Osteoblast (primary cell): ENCODE measurements at places on chromosomes 5 and 9. TPM values are rescaled to one million over a fixed set of nuclear protein-coding genes. Genes with fewer than 3 reads are reported as not detected.

Gene IL33
- total RNA-seq: under 0.01 TPM in 1 of 2 replicates, not detected in the other

DNA sequence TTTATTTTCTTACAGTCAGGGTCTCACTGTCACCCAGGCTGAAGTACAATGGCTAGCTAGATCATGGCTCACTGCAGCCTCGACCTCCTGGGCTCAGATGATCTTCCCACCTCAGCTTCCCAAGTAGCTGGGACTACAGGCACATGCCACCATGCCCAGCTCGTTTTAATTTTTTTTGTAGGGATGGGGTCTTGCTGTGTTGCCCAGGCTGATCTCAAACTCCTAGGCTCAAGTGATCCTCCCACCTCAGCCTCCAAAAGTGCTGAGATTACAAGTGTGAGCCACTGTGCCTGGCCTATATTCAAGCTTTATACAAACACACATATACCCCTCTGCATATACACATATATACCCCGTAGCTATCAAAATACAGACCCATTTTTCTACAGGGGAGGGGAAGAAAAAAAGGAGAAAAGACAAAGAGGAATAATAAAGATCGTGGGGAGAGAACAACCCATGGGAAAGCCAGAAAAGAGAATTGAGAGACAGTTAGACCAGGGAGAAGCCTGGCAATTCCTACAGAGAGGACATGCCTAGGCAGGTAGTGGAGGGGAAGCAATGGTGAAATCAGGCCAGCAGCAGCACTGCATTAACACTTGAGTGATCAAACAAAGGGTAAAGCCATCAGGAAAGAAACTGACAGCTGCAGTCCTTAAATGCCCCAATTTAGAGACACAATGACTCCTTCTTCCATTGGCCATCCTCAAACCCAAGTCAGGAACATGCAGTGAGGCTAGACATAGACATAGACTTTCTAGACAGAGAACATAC is 102.7 kb downstream of the EFNA5 start:
- H3K27me3 ChIP-seq: no peaks in the 10 kb centered on the region
- H3K4me1 ChIP-seq: peaks cover 20% of the 10 kb centered on the region
- no peak overlapping the region for H3K4me3 ChIP-seq
- H3K27ac ChIP-seq: no peak overlapping the region
- H3K36me3 ChIP-seq: no peaks in the 10 kb centered on the region

GRCh38 chr5:135050244-135050767 is 16.3 kb upstream of the PITX1 start:
- no peak overlapping the region for H3K4me3 ChIP-seq
- H3K4me1 ChIP-seq: no peaks in the 10 kb centered on the region
- H3K27ac ChIP-seq: no peak overlapping the region
- H3K36me3 ChIP-seq: no peaks in the 10 kb centered on the region
- peaks cover 20% of the 10 kb centered on the region for H3K27me3 ChIP-seq

Gene ARAP3
- 2.1 and 2.2 TPM in 2 replicates for total RNA-seq

Gene GLRA1
- not detected in 2 replicates for total RNA-seq

DNA sequence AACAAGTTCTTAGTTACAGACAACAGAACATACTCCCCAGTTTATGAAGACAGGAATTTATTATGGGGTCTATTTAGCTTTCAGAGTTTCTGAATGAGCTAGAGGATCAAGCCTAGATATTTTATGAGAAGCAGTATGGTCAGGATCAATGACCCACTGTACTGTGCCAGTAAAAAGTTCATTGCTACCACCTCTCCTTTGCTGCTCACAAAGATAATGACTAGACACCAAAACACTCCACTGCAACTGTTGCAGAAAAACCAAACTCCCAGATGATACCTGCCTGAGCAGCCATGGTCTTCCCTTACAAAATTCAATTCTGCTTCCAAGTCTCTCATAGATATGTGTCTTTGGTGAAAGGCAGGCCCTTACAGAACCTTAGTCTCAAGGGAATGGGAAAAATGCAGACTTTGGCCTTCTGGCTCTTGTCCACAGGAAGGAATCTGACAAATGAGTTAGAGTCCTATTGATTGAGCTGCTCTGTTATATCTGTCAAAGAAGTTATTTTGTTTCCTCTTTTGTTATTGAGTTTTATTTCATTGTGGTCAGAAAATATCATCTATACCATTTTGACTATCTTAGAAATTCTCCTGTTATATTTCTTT is 74.7 kb upstream of the RASGRF2 start:
- no peaks in the 10 kb centered on the region for H3K36me3 ChIP-seq
- H3K27ac ChIP-seq: no peak overlapping the region
- no peak overlapping the region for H3K4me3 ChIP-seq
- peaks cover 2% of the 10 kb centered on the region for H3K4me1 ChIP-seq
- H3K27me3 ChIP-seq: no peaks in the 10 kb centered on the region
- no peak for DNase-seq

- no peak overlapping the region for H3K4me3 ChIP-seq
- H3K27ac ChIP-seq: no peak overlapping the region
These were observed 54.5 kb downstream of the SNCAIP start for GRCh38 chr5:122366501-122366900.

GRCh38 chr5:107812570-107813141 is 141.9 kb upstream of the EFNA5 start:
- H3K27me3 ChIP-seq: no peaks in the 10 kb centered on the region
- peaks cover 10% of the 10 kb centered on the region for H3K4me1 ChIP-seq
- no peaks in the 10 kb centered on the region for H3K36me3 ChIP-seq
- no peak overlapping the region for H3K27ac ChIP-seq
- no peak overlapping the region for H3K4me3 ChIP-seq
- DNase-seq: peak; percentile 80

Gene GPR21
- 1.4 and 2.7 TPM in 2 replicates for total RNA-seq

Gene STXBP1
- 19.9 and 23.0 TPM in 2 replicates for total RNA-seq

- no peaks in the 10 kb centered on the region for H3K27me3 ChIP-seq
- no peak for DNase-seq
- H3K4me1 ChIP-seq: no peaks in the 10 kb centered on the region
- no peak overlapping the region for H3K27ac ChIP-seq
These were observed 244.3 kb upstream of the WWC1 start for GRCh38 chr5:168047043-168047668.

- H3K4me3 ChIP-seq: no peak overlapping the region
- no peak for DNase-seq
- no peaks in the 10 kb centered on the region for H3K36me3 ChIP-seq
- no peaks in the 10 kb centered on the region for H3K27me3 ChIP-seq
These were observed 44.4 kb downstream of the SCAMP1 start for GRCh38 chr5:78404682-78405293.

Gene TICAM2
- 6.9 and 9.1 TPM in 2 replicates for total RNA-seq

Gene GRM6
- not detected in 2 replicates for total RNA-seq

DNA sequence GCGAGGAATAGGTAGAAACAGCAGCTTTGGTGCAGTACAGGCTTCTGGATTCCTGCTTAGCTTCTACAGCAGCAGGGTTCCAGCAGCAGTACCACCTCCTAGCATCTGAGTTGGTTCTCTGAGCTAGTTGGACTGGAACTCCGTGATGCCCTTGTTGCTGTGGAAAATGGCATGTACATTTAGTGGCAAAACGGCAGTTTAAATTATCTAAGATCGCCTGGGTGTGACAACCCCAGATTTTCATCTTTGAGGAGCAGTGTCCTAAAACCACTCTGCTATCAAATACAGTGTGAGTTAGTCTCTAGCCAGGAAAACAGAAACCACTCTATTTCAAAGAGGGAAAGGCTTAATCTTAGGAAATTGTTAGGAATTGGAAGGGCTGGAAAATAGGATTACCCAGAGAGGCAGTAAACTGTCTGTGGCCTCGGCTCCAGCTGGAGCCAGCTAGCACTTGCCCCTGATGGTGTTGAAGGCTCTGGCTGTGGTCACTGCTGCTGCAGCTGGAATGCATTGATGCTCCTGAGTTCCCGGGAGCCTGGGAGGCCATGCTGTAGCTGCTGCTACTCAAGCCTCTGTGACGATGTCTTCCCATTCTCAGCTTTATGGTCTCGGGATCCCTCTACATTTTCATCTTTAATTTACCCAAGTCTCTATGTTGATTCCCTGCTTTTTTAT is 29.4 kb downstream of the RAD23B start:
- H3K4me1 ChIP-seq: peaks cover 4% of the 10 kb centered on the region
- no peak overlapping the region for H3K4me3 ChIP-seq
- H3K27me3 ChIP-seq: no peaks in the 10 kb centered on the region
- no peak for DNase-seq

Gene RASEF
- total RNA-seq: 1.4 and 2.1 TPM in 2 replicates

DNA sequence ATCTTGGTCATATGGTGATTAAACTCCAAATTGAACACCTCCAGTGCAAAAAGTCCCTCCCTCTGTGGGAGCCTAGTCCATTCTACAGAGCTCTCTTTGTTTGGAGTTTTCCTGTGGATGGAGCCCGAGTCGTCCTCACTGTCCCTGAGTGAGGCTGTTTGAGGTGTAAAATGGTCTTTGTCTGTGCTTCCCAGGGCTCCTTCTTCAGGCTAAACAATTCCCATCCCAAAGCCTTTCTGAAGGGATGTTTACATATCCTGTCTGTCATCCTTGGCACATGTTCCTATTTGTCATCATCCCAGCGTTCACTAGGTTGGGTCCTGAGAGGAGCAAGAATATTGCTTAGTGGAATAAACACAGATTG is 68.9 kb downstream of the COL27A1 start:
- H3K27ac ChIP-seq: peak overlapping the region; percentile 66
- no peaks in the 10 kb centered on the region for H3K27me3 ChIP-seq
- no peak overlapping the region for H3K4me3 ChIP-seq
- H3K4me1 ChIP-seq: peaks cover 35% of the 10 kb centered on the region

Gene ARHGEF39
- 0.36 and 0.88 TPM in 2 replicates for total RNA-seq

- no peaks in the 10 kb centered on the region for H3K27me3 ChIP-seq
- no peaks in the 10 kb centered on the region for H3K36me3 ChIP-seq
- peaks cover 16% of the 10 kb centered on the region for H3K4me1 ChIP-seq
- no peak overlapping the region for H3K4me3 ChIP-seq
- H3K27ac ChIP-seq: no peak overlapping the region
These were observed 273.2 kb downstream of the SYK start for GRCh38 chr9:91074866-91075265.

DNA sequence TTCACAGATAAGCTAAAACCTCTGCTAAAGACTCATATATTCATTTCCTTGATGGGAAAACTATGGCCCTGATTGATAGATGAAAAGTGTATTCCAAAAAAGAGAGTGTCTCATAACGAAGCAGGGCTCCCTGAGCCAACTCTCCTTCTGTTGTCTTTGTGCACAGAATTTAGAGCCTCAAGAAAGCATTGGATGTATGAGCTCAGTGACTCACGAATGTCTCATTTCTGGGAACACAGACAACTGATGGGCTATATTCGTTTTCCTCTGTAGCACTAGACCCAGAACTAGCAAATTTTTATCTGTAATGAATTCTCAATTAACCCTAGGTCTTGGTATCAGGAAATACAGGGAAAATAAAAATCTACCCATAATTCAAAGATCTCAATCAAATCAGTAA is 88.4 kb downstream of the LMNB1 start:
- peaks cover 18% of the 10 kb centered on the region for H3K4me1 ChIP-seq
- peak overlapping the region; percentile 28 for H3K27ac ChIP-seq
- no peak overlapping the region for H3K4me3 ChIP-seq
- H3K36me3 ChIP-seq: no peaks in the 10 kb centered on the region

Gene CXCL14
- not detected in 2 replicates for total RNA-seq

Gene NOXA1
- total RNA-seq: 0.36 and 0.88 TPM in 2 replicates

DNA sequence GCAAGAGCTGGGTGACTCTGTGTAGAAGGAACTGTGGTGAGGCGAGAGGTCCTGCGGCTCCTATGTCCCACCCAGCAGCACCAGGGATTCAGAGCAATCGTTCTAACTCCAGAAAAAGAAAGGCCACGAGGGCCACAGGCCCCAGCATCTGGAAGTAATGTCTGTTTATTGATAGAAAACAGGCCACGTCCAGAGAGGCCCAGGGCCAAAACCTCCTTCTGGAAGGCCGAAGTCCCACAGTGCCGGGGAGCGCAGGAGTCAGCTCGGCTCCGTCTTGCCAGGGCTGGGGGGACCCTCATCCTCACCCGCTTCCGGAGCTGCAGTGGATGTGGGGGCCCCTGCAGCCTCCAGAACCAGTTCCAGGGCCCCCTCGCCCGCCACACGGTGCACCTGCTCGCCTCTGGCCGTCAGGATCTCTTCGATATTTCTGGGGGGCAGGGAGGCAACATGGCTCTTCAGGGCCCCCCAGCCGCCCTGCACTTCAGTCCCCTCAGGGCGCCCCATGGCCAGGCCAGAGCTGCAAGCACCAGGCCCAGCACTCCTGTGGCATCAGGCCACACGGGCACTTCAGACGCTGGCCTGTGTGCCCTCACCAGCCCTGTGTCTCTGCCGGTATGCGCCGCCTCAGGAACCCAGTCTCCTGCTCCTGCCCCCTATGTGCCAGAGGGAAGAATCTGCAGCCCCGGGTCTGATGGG is 1.6 kb downstream of the DNLZ start:
- no peaks in the 10 kb centered on the region for H3K27me3 ChIP-seq
- H3K36me3 ChIP-seq: peaks cover 10% of the 10 kb centered on the region
- peaks cover 24% of the 10 kb centered on the region for H3K4me1 ChIP-seq
- no peak for DNase-seq
- H3K4me3 ChIP-seq: no peak overlapping the region

DNA sequence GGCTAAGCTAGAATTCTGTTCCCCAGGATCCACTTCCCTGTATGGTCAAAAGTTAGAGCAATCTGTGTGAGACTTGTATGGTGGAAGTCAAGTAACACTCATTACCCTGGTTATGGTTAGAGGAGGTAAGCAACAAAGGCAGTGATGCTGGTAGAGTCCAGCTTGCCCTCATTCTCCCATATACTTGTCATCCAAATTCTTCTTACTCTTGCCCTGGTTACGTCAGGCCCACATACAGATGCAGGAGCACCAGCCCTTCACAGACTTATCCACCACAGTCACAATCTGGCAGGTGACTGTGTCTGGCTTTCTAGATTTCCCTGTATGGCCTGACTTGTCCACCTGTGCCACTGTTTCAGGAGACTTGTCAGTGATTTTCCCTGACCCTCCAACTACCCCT is 35.4 kb downstream of the PGGT1B start:
- no peaks in the 10 kb centered on the region for H3K4me1 ChIP-seq
- no peaks in the 10 kb centered on the region for H3K27me3 ChIP-seq
- H3K36me3 ChIP-seq: peaks cover 25% of the 10 kb centered on the region
- no peak overlapping the region for H3K4me3 ChIP-seq
- no peak for DNase-seq

Gene SLC6A7
- total RNA-seq: under 0.01 TPM in 1 of 2 replicates, not detected in the other

GRCh38 chr9:25678846-25679360 is 659 bp upstream of the TUSC1 start:
- H3K4me3 ChIP-seq: peak overlapping the region; percentile 81
- peak overlapping the region; percentile 85 for H3K27ac ChIP-seq
- peaks cover 18% of the 10 kb centered on the region for H3K4me1 ChIP-seq

DNA sequence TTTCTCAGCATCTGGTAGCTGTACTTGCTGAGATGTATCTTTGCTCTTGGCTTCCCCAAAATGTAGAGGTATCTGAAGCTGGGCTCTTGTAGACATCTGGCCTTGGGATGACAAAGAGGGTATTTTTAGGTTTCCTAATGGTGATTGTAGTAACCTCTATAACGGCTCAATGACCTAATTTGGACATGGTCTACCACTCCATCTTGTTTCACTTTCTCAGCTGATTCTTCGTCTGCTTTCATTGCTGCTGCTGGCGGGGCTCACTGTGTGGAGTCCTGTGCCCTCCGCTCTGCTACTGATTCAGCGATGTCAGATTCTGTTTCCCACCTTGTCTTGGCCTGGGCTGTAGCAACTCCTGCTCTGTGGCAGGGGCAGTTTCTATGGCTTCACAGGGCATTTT is 12.7 kb upstream of the MARCHF11 start:
- no peak overlapping the region for H3K27ac ChIP-seq
- no peaks in the 10 kb centered on the region for H3K27me3 ChIP-seq
- no peak overlapping the region for H3K4me3 ChIP-seq
- H3K36me3 ChIP-seq: no peaks in the 10 kb centered on the region
- no peaks in the 10 kb centered on the region for H3K4me1 ChIP-seq
